Thoracic aorta (tissue), 2 donors: ENCODE measurements at places on chromosomes 12 and 14.

- no peak for DNase-seq
Measured at GRCh38 chr12:49942921-49943624, 7.5 kb upstream of the AQP2 start.

DNA sequence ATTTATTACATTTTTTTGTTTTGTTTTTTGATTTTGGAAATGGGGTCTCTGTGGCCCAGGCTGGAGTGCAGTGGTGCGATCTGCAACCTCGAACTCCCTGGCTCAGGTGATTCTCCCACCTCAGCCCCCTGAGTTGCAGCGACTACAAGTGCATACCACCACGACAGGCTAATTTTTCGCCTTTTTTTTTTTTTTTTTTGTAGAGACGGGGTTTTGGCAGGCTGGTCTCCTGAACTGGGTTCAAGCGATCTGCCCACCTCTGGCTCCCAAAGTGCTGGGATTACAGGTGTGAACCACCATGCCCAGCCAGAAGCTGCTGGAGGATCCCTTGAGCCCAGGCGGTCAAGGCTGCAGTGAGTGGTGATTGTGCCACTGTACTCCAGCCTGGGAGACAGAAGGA, 2.3 kb downstream of the MON2 start:
- DNase-seq: no peak

DNA sequence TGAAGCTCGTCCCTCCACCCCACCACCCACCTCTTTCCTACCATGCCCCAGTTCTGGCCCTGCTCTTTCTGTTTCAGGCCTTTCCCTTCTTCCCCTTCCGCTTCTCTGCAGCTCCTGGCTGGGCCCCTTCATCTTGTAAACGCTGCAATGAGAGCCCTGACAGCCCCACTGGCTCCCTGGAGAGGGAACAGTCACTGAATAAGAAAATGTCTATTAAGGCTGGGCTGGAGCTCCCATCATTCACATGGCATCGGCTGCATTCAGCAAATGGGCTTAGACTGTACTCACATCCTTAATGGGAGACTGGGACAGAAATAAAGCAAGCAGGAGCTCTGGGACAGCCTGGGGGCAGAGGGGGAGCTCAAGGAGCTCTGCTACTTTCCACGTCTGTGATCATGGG, 45.2 kb upstream of the TUNAR start:
- DNase-seq: no peak

DNA sequence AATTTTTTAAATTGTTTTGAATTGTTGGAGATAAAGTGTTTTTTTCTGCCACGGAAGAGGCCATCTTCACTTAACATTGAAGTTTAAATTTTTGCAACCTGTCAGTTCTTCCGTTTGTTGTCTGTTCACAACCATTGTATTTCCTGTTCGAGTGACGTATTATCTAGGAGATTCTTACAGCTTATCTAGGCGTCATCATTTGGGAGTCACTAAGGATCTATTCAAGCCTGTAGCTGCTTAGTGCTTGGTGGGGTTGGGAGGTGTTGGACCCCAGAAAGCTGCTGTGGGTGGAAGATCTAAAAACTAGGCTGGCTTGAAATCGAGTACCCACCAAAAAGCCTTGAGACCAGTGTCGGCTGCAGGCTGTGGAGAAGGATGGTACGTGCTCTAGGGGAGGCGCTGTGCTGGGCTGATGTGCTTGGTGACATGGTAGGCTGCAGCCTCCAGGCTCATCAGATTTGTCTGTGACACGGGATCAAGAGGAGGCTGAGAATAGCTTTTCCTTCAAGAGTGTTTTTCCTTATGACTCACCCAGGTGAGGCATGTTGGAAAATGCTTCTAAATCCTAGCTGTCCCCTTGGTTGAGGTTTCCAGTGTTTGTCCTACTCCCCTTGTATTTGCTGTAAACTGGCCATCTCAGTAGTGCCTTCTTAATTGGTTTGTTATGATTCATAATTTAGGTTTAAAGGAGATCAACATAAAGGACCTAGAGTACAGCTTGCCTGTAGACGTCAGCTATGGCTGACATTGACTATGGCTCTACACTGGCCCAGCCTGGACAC, 57.8 kb downstream of the ATG14 start:
- no peak for DNase-seq

- no peak for DNase-seq
Measured at GRCh38 chr12:59432057-59432456, 163.8 kb upstream of the SLC16A7 start.

DNA sequence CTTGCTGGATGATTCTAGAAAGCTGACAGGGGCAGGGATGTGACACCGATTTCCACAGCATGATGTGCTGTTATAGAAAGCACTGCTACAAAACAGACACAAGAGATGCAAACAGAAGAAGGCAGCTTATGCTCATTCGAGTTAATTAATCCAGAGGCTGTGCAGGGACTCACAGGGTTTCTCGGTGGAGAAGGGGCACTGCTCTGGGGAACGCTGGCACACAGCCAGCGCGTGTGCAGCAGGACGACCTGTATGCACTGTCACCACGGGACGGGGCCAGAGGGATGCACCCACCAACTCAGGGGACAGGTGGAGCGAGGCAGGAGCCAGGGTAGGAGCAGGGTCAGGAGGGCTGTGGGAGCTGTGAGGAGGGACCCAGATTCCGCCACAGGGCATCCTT, 143.5 kb downstream of the RIMBP2 start:
- DNase-seq: no peak

- no peak for DNase-seq
Measured at GRCh38 chr14:97620066-97620465, 822.9 kb downstream of the VRK1 start.

DNA sequence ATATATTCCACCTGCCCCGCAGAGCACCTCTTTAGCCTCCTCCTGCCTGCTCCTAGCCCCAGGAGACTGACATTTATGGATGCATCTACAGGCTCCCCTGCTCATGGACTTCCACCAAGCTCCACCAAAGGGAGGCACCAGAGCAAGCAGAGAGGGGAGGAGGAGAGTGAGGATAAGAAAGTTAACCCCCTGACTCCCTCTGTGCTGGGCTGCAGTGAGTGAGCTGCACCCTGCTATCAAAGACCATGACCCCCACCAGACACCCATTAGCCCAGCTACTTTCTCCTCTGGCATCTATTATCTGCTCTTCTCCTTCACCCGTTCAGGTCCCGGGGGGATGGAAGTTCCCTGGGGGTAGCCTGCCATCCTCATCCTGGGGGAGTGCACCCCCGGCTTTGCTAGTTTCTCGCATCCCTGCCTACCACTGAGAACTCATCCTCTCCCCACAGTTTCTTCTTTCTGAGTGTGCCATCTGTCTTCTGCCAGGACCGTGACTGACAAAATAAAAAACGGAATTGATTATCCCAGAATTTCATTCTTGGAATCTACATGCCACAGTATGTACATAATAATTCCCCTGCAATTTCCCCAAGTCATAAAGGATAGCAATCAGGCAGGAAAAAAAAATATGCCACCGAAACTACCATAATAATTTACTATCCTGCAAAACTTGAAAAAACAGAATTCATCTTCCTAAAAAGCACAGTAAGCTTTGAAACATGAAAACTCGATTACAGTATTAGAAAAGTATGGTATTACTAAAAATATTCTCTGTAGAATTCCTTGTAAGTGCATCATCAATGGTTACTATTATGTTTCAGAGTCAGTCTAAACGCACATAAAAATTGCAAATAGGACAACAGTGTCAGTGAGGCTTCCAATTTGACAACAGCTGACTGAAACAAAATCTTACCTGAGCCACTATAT, 45.2 kb downstream of the FOXN3 start:
- DNase-seq: no peak

- DNase-seq: no peak
Measured at GRCh38 chr14:80678436-80678835, 263.1 kb downstream of the CEP128 start.

DNA sequence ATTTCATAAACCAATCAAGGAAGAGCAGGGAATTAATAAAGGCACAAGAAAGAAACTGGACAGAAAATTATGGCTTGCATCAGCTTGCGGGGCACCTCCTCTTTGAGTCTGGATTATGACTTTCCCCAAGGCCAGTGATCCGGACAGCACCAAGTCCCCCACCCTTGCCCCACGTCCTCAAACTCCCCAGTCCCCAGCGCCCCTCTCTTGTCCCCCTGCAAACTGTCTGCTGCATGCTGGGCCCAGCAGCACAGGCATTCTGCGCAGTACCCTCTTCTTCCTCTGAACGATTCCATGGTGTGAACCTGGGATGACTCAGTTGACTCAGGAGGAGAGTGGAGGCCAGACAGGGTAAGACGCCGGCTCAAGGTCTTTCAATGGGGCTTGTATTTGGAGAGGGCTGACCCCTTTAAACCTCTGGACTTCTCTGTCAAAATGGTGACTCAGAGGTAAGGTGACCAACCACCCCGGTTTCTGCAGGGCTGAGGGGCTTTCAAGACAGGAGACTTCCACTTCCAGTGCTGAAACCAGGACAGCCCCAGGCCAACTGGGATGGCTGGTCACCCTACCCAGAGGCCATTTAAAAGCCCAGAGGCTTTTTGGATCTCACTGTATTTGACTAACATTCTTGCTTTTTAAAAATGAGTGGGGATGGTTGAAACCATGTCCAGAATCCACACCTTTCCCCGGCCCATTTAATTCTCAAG, 13.5 kb downstream of the C14orf132 start:
- no peak for DNase-seq

DNA sequence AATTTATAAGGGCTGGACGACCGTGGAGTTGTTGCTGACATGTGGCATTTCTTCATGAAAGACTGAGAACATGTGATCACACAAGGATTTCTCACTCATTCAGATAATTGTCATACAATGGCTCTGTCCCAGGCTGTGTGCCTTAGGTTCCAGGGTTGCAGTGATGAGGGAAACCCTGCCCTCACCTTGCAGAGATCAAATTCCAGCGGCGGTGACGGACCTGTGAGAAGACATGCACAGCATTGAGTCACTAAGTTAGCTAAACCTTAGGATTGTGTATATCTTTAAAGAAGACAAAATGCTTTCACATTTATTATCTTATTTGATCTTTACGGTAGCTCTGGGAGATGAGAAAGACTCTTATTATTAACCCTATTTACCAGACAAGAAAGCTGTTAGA, 1029.1 kb downstream of the BCL11B start:
- DNase-seq: no peak

GRCh38 chr14:94548999-94549985, 11.9 kb upstream of the SERPINA4 start:
- DNase-seq: no peak

GRCh38 chr14:93970965-93971634, 5.3 kb downstream of the ASB2 start:
- no peak for DNase-seq

DNA sequence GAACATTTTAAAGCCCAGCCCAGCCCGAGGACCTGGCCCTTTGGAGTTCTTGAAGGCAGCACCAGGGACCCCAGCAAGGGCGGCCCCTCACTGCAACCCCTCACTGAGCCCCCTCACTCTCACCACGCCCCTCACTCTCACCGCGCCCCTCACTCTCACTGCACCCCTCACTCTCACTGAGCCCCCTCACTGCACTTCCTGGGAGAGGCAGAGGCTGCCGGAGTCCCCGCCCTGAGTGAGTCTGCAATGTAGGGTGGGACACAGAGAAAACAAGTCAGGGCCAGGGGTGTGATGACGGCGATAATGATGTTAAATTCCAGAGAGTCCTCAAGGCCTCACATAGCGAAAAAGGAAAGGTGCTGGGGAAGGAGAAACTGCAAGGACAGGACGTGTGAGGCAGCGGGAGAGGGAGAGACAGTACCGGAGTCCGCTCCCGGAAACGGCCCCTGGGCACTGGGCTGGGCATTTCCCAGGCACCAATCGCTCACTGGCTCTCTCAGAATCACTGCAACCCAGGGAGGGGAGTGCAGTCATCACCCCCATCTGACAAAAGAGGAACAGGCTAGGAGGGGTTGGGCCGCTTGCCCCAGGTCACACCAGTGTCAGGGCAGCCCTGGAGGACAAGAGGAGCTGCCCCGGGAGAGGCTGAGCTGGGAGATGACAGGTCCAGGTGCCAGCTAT, 24.9 kb downstream of the CCDC88C start:
- no peak for DNase-seq

DNA sequence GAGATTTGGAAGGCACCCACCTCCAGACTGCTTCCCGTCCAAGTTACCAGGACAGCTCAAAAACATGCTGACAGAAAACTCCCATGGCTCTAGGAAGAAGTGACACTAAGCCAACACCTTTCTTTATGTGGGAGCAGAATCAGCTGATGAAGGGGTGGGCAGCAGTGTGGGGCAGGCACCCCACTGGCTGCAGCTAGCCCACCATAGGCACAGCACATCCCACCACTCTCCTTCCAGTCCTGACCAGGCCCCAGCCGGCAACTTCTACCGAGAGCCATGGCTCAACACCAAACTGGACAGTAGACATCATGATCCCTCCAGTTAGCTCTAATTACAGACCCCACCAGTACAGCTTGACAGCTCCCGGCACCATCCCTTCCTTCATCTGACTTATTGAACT, 45.0 kb downstream of the SH2B3 start:
- no peak for DNase-seq

DNA sequence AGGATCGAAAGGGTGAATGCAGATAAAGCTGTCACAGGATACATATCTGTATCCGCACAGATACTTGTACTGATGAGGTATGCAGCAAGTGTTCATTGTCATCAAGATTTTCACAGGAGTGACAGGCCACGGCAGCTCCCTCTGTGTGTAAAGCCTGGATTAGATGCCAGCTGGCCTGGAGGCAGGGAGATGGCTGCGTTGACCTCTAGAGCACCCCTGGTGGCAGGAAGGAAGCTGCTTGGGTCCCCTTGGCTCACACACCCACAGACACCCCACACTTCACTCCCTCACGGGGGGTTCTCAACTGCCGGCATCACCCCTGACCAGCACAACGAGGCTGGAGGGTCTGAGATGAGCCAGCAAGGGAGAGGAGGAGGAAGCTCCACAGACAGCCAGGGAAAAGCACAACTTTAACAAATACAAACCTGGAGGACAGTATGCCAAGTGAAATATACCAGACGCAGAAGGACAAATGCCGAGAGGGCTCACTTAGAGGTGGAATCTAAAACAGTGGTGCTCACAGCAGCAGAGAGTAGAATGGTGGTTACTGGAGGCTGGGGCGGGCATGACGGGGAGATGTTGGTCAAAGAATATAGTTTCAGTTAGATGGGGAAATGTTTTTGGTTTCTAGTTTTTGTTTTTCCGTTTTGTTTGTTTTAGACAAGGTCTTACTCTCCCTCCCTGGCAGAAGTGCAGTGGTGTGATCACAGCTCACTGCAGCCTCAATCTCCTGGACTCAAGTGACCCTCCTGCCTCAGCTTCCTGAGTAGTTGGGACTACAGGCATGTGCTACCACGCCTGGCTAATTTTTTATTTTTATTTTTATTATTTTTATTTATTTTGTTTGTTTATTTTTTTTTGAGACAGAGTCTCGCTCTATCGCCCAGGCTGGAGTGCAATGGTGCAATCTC, 45.7 kb downstream of the TEAD4 start:
- no peak for DNase-seq

GRCh38 chr12:33044447-33044846, 147.9 kb upstream of the PKP2 start:
- DNase-seq: no peak

- DNase-seq: no peak
Measured at GRCh38 chr14:66037361-66037760, 448.8 kb upstream of the CCDC196 start.

DNA sequence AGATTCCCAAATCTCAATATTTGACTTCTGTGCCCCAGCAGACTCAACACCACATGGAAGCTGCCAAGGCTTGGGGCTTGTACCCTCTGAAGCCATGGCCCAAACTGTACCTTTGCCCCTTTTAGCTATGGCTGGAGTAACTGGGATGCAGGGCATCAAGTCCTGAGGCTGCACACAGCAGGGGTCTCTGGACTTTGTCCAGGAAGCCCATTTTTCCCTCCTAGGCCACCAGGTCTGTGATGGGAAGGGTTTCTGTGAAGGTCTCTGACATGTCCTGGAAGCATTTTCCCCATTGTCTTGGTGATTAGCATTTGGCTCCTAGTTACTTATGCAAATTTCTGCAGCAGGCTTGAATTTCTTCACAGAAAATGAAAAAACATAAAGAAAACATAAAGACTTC, 762.3 kb downstream of the GALC start:
- no peak for DNase-seq
